ENCODE measurements at places on chromosomes 3 and 15. TPM values are rescaled to one million over a fixed set of nuclear protein-coding genes. Genes with fewer than 3 reads are reported as not detected.

DNA sequence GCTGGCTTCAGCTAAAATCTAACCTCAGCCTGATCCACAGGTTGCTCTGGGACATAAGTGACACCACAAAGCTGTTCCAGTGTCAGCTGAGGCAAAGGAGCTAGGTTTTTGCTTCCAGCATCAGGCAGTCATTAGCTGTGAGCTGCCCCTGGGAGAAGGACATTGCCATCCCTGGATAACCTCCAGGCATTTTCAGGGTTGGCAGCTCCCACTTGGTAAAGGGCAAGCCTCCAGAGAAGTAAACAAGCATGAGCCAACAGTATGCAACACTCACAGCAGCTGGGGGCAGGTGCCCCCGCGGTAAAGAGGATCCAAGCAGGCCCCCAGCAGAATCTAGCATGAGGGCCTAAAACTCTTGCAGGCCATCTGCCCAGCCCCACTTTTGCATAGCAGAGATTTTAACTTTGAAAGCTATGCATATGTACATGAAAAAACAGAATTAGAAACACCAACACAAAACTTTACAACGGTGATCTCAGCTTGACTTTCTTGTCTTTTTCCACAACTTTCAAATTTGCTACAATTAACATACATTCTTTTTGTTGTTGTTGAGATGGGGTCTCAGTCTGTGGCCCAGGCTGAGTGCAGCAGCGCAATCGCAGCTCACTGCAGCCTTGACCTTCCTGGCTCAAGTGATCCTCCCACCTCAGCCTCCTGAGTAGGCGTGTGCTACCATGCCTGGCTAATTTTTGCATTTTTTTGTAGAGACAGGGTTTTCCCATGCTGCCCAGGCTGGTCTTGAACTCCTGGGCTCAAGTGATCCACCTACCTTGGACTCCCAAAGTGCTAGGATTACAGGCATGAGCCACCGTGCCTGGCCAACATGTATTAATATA lies 83.8 kb upstream of the TPM1 start:
- H3K27ac ChIP-seq = no peak overlapping the region
- no peaks in the 10 kb centered on the region for H3K36me3 ChIP-seq
- no peaks in the 10 kb centered on the region for H3K27me3 ChIP-seq
- DNase-seq = no peak
- no peak overlapping the region for H3K4me3 ChIP-seq
- H3K4me1 ChIP-seq = peaks cover 31% of the 10 kb centered on the region

The GJD2 gene
- not detected for total RNA-seq

DNA sequence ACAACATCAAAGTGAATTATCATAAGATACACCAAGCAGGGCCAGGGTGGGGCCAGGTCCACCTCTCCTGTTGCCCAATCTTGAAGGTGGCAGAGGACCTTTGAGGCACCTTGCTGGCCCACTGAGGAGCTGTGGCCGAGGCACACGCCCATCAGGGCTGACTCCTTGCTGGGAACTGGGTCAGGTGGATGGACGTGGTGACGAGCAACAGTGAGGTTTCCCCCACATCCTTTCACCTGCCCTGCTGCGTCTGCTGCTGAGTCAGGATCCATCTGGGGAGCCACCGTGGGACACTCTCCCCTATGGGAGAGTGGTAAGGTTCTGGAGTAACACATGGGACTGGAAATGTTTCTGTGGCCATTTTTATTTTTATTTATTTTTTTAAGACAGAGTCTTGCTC lies 17.3 kb upstream of the FURIN start:
- peaks cover 18% of the 10 kb centered on the region for H3K4me1 ChIP-seq
- no peaks in the 10 kb centered on the region for H3K36me3 ChIP-seq
- no peak overlapping the region for H3K4me3 ChIP-seq
- peaks cover 2% of the 10 kb centered on the region for H3K27me3 ChIP-seq
- DNase-seq = no peak
- H3K27ac ChIP-seq = no peak overlapping the region

DNA sequence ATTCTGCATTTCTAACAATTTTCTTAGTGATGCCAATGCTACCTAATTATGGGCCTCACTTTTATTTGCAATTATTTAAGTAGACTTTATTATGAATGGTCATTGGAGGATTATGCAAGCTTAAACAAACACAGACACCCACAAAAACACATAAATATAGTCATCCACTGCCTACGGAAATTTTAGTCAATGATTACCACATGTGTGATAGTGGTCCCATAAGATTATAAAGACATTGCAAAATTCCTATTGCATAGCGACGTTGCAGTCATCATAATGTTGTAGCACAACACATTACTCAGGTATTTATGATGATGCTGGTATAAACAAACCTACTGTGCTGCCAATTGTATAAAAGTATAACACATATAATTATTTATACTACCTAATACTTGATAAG lies 247.8 kb upstream of the ALCAM start:
- no peak overlapping the region for H3K4me3 ChIP-seq
- H3K4me1 ChIP-seq = peaks cover 13% of the 10 kb centered on the region

DNA sequence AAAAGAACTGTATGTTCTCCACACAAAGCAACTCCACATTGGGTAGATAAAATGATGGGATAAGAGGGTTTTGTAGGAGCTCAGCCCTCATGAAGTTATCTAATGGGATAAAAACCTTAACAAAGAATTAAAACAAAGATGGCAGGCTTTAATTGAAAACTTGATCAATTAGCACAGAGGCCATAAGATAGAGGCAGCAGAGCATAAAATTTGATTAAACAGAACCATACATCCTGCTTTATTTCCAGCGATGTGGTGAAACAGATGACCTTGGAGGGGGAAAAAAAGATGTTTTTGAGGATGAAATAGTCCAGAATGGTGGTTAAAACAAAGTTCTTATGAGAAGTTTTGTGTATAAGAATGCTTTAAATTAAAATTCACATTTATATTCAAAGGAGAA lies 130.9 kb upstream of the ALCAM start:
- no peaks in the 10 kb centered on the region for H3K36me3 ChIP-seq
- no peak overlapping the region for H3K4me3 ChIP-seq
- H3K27me3 ChIP-seq = no peaks in the 10 kb centered on the region
- no peak overlapping the region for H3K27ac ChIP-seq

- H3K27me3 ChIP-seq = peaks cover 3% of the 10 kb centered on the region
- peaks cover 35% of the 10 kb centered on the region for H3K4me1 ChIP-seq
- peak overlapping the region; percentile 74 for H3K4me3 ChIP-seq
- DNase-seq = peak; percentile 65
- H3K27ac ChIP-seq = peak overlapping the region; percentile 78
Measured at GRCh38 chr15:45714590-45715488, 80.0 kb downstream of the SQOR start.

- H3K27me3 ChIP-seq = no peaks in the 10 kb centered on the region
- H3K36me3 ChIP-seq = peaks cover 22% of the 10 kb centered on the region
- DNase-seq = no peak
- peaks cover 32% of the 10 kb centered on the region for H3K4me1 ChIP-seq
- H3K4me3 ChIP-seq = no peak overlapping the region
- no peak overlapping the region for H3K27ac ChIP-seq
Measured at GRCh38 chr3:44098656-44099415, 142.8 kb upstream of the TOPAZ1 start.

- peaks cover 3% of the 10 kb centered on the region for H3K27me3 ChIP-seq
- peak; percentile 79 for DNase-seq
- peak overlapping the region; percentile 71 for H3K27ac ChIP-seq
Measured at GRCh38 chr3:33826688-33827087, 28.3 kb downstream of the PDCD6IP start.

GRCh38 chr3:147173257-147173656 lies 233.1 kb downstream of the ZIC4 start:
- H3K36me3 ChIP-seq = no peaks in the 10 kb centered on the region
- no peak overlapping the region for H3K27ac ChIP-seq
- no peaks in the 10 kb centered on the region for H3K27me3 ChIP-seq

The GXYLT2 gene
- 4.2 TPM for total RNA-seq

The PFN2 gene
- 443 TPM for total RNA-seq

GRCh38 chr3:101690972-101691371 lies 4.5 kb upstream of the RPL24 start:
- peaks cover 1% of the 10 kb centered on the region for H3K27me3 ChIP-seq
- H3K36me3 ChIP-seq = peaks cover 12% of the 10 kb centered on the region
- H3K27ac ChIP-seq = no peak overlapping the region
- peaks cover 21% of the 10 kb centered on the region for H3K4me1 ChIP-seq

- H3K4me3 ChIP-seq = peak within 1 kb of the TSS; percentile 85
- no peaks in the 10 kb centered on the region for H3K36me3 ChIP-seq
- peaks cover 70% of the 10 kb centered on the region for H3K27me3 ChIP-seq
- no peak within 1 kb of the TSS for H3K27ac ChIP-seq
- H3K4me1 ChIP-seq = no peaks in the 10 kb centered on the region
- DNase-seq = peak; percentile 0
Measured at GRCh38 chr15:52790169-52790708, at the start of gene ONECUT1. ONECUT1 (minus strand) TSS chr15:52790336; CDS start chr15:52789884, 452 bp downstream.

The TP63 gene
- total RNA-seq = not detected

The PIGB gene
- total RNA-seq = 17.3 TPM

The ZNF501 gene
- 2.1 TPM for total RNA-seq

The GUCA1C gene
- not detected for total RNA-seq

DNA sequence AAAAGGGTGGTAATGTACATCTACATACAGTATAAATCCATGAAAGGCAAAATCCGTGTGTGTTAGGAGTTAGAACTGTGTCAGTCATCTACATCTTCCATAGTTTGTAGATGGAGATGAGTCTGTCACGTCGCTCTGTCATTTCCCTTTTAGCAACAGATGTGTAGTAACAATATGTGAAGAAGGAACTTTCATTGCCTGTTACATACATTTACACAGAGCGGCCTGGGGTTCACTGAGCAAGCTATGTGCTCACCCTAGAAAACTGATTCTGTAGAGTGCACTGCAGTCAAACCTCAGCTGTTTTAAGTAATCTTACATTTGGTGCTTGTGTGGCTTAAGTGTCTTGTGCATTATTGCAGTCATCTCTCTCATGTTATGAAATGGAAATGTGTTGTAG lies 41.6 kb upstream of the AP3B2 start:
- H3K4me3 ChIP-seq = peak overlapping the region; percentile 93
- peaks cover 38% of the 10 kb centered on the region for H3K4me1 ChIP-seq
- H3K27me3 ChIP-seq = no peaks in the 10 kb centered on the region
- no peak for DNase-seq
- H3K27ac ChIP-seq = peak overlapping the region; percentile 97
- peaks cover 41% of the 10 kb centered on the region for H3K36me3 ChIP-seq

DNA sequence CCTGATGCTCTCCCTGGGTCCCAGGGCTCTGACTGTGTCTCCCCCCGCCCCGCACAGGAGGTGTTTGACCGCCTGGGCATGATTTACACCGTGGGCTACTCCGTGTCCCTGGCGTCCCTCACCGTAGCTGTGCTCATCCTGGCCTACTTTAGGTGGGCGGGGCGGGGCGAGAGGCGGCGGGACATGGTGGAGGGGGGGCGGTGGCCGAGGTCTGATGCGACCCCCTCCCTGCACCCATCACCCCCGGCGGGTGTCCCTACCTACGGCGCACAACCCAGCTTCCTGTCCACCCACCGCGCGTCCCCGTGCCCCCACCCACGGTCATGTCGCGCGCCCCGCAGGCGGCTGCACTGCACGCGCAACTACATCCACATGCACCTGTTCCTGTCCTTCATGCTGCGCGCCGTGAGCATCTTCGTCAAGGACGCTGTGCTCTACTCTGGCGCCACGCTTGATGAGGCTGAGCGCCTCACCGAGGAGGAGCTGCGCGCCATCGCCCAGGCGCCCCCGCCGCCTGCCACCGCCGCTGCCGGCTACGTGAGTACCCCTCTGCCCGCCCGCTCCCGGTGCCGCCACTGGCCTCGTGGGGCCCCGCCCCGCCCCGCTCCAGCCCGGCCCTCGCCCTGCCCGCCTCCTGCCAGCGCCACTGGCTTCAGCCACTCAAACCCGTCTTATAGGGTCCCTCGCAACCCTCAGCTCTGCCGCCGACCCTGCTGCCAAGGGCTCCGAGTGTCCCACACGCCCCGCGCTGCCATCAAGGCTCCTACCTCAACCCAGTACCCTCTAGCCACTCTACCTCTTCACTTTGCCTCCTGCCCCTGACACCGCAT lies 21.0 kb downstream of the PTH1R start:
- H3K4me3 ChIP-seq = no peak overlapping the region
- H3K27me3 ChIP-seq = peaks cover 8% of the 10 kb centered on the region
- H3K36me3 ChIP-seq = no peaks in the 10 kb centered on the region
- no peak for DNase-seq
- H3K4me1 ChIP-seq = peaks cover 3% of the 10 kb centered on the region

GRCh38 chr3:119508172-119508845 lies 10.0 kb downstream of the TIMMDC1 start:
- no peak overlapping the region for H3K4me3 ChIP-seq
- no peak for DNase-seq
- peaks cover 2% of the 10 kb centered on the region for H3K27me3 ChIP-seq
- H3K27ac ChIP-seq = no peak overlapping the region
- H3K36me3 ChIP-seq = peaks cover 33% of the 10 kb centered on the region
- no peaks in the 10 kb centered on the region for H3K4me1 ChIP-seq

The RARRES1 gene
- 1.6 TPM for total RNA-seq

GRCh38 chr15:88454236-88454635 lies 13.0 kb downstream of the MRPL46 start:
- H3K4me3 ChIP-seq = no peak overlapping the region
- H3K4me1 ChIP-seq = peaks cover 26% of the 10 kb centered on the region
- H3K36me3 ChIP-seq = peaks cover 6% of the 10 kb centered on the region
- peak overlapping the region; percentile 71 for H3K27ac ChIP-seq
- DNase-seq = no peak
- peaks cover 2% of the 10 kb centered on the region for H3K27me3 ChIP-seq

- DNase-seq = no peak
- no peaks in the 10 kb centered on the region for H3K27me3 ChIP-seq
- peaks cover 44% of the 10 kb centered on the region for H3K4me1 ChIP-seq
- no peak overlapping the region for H3K4me3 ChIP-seq
Measured at GRCh38 chr3:188829130-188829529, 342.6 kb upstream of the TPRG1 start.

GRCh38 chr15:62119227-62119864 lies 45.7 kb downstream of the C2CD4B start:
- peak overlapping the region; percentile 93 for H3K27ac ChIP-seq
- H3K4me1 ChIP-seq = peaks cover 26% of the 10 kb centered on the region
- peak overlapping the region; percentile 84 for H3K4me3 ChIP-seq
- peak; percentile 96 for DNase-seq
- no peaks in the 10 kb centered on the region for H3K27me3 ChIP-seq
- no peaks in the 10 kb centered on the region for H3K36me3 ChIP-seq

The UPK1B gene
- total RNA-seq = not detected

The HRG gene
- not detected for total RNA-seq

GRCh38 chr3:76054404-76054803 lies 269.1 kb upstream of the ZNF717 start:
- H3K4me1 ChIP-seq = peaks cover 6% of the 10 kb centered on the region
- no peak for DNase-seq
- no peaks in the 10 kb centered on the region for H3K36me3 ChIP-seq
- no peaks in the 10 kb centered on the region for H3K27me3 ChIP-seq

DNA sequence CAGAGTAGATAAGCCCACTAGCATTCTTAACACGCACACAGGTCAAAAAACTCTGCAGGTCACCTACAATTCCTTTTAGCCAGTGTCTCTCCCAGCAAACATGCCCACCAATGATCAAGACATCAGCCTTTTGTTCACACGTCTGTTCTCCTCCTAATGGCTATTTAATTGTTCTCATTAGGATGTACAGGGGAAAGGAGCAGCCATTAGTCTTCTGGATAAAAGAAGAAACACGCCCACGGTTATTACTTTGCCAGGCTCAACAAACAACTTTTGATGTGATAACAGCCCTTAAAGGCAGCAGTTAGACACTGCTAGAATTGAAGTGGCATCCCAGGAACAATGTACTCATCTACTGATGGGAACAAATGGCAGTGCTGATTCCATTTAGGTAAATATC lies 108.8 kb downstream of the NTRK3 start:
- H3K27me3 ChIP-seq = peaks cover 2% of the 10 kb centered on the region
- H3K4me1 ChIP-seq = no peaks in the 10 kb centered on the region
- no peak for DNase-seq
- H3K36me3 ChIP-seq = no peaks in the 10 kb centered on the region

The B3GALNT1 gene
- total RNA-seq = 3.4 TPM

The SPSB4 gene
- not detected for total RNA-seq

GRCh38 chr3:41662288-41662687 lies 299.6 kb downstream of the ULK4 start:
- peaks cover 21% of the 10 kb centered on the region for H3K36me3 ChIP-seq
- H3K4me3 ChIP-seq = no peak overlapping the region
- H3K4me1 ChIP-seq = peaks cover 9% of the 10 kb centered on the region
- peak; percentile 64 for DNase-seq
- H3K27ac ChIP-seq = 0 out of 2 replicates have a peak overlapping the region, but pooled peaks have one; percentile 2
